ENCODE measurements at places on chromosomes 5 and 9. TPM values are rescaled to one million over a fixed set of nuclear protein-coding genes. Genes with fewer than 3 reads are reported as not detected.

DCAF12 gene
- 42.4 TPM for total RNA-seq

- no peak for DNase-seq
Measured at GRCh38 chr5:65769539-65769938, 47.5 kb downstream of the NLN start.

- no peak for DNase-seq
Measured at GRCh38 chr9:1373445-1373844, 323.3 kb downstream of the DMRT2 start.

IL33 gene
- 13.3 TPM for total RNA-seq

LCN15 gene
- 0.93 TPM for total RNA-seq

AHRR gene
- 13.4 TPM for total RNA-seq

DNA sequence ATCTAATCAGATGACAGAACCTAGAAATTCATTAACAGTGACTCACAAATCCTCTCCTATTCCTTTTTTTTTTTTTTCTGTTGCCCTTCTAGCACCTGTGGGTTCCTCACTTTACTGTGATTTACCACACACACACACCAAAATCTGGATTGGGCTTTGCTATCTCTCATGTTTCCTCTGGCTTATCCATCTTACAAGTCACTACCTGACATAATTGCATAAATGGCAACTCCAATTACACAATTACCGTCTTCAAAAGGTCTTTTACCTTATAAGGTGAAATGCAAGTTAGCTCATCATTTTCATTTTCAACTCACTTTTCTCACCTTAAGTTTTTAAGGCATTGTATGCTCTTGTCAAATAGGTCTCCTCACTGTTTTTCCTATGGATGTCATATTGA, 426.3 kb upstream of the MEF2C start:
- no peak for DNase-seq

DNA sequence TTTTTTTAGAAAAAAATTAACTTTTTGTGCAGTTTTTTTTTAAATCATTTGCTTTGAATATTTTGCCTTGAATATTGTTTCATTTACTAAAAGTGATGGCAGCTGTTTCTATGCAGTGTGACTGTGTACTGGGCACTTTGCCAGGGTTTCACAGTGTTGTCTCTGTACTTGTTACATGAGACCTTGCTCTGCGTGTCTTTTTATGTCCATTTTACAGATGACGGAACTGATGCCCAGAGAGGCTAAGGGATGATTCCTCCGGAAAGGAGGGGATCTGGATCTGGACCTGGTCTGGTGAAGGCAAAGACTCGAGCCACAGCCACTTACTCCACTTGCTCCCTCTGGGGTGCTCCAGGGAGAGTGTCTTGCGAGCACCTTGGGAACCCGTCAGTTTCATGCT, 124.8 kb upstream of the PTCH1 start:
- no peak for DNase-seq

GRCh38 chr5:123722451-123722850, 210.5 kb downstream of the CSNK1G3 start:
- DNase-seq = no peak

DNA sequence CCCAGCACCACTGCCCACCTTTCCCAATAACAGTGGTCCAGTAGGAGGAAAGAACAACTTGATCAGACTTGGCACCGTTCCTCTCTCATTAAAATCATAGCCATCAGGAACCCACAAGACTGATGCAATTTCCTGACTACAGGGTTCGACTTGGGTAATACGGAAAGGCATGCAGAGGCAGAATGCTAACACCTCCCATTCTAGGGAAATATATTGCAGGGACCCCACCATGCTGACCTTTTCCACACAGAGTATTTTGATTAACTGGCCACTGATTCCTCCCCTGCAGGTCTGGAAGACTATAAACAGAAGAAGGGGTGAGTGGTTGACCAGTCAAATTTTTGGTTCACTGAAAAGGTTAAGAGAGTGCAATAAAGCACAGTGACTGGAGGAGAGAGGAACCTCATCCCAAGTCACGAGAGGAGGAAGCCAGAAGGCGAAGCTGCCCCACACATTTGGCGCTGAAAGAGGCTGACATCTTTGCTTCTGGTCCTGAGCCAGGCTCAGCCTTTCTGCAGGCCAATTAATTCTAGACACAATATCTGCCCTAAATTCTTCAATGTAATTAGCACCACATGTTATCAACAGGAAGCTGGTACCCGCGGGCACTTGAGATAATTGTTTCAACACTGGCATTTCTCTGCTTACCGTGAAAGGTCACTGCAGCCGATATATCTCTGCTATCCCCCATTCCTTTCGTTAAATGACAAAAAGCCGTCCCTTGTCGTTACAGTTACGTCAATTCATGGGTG, 64.7 kb upstream of the SPOCK1 start:
- DNase-seq = no peak

DNA sequence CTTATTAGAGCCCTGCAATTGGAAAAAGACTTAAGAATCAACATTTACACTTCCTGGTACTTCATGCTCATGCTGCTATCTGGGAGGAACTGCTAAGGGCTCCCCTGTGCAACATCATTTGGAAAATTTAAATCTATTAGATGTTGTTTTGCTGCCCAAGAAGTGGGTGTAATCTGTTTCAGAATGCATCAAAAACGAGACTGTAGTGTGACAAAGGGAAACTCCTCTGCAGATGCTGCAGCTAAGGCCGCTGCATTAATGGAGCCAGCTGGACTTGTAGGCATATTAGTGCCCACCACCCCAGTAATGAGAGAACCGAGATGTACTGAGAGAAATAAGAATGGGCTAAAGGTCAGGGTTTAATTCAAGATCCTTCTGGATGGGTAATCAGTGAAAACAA, 11.1 kb upstream of the PAIP1 start:
- DNase-seq = no peak

DNA sequence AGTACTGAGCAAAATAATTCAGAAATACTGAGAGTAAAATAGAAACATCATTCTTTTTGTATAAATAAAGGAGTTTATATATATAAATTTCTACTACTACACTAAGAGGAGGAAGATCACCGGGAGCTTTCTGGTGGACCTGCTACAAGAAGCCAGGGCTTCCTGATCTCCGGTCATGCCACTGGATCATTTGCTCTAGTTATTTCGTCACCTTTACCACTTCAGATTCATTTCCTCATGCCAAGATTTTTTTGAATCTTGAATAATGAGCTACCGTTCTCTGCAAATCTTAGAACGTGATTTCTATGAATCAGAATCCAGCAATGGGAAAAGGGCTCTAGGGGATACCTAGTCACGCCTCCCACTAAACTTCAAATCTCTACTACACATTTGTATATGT, 51.9 kb upstream of the TBC1D9B start:
- DNase-seq = no peak

GRCh38 chr9:131149688-131150053, 24.3 kb downstream of the NUP214 start:
- no peak for DNase-seq

SERINC5 gene
- 59.0 TPM for total RNA-seq

- DNase-seq = no peak
Measured at GRCh38 chr9:112731971-112732370, 14.1 kb upstream of the INIP start.

GRCh38 chr5:151719228-151720000, 32.7 kb upstream of the SPARC start:
- no peak for DNase-seq

TMEM174 gene
- not detected for total RNA-seq

RGS7BP gene
- 2.0 TPM for total RNA-seq

ANKRD31 gene
- total RNA-seq = 0.45 TPM

DNA sequence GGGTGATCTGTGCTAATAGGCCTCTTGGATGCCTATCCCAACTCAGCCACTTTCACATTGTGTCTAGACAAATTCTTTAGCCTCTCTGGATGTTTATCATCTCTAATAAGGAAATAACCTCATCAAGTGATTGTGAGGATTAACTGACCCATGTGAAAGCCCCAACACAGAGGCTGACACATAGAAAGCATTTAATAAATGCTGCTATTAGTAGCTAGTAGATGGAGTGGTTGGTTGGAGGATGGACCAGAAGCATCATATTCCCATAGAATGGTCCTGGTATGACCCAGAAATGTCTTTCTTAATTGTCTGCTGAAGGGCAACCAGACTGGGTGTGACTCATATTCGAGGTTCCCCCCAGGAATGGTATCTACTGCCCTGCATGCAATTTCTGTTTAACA, 124.4 kb downstream of the PIK3R1 start:
- no peak for DNase-seq

DNA sequence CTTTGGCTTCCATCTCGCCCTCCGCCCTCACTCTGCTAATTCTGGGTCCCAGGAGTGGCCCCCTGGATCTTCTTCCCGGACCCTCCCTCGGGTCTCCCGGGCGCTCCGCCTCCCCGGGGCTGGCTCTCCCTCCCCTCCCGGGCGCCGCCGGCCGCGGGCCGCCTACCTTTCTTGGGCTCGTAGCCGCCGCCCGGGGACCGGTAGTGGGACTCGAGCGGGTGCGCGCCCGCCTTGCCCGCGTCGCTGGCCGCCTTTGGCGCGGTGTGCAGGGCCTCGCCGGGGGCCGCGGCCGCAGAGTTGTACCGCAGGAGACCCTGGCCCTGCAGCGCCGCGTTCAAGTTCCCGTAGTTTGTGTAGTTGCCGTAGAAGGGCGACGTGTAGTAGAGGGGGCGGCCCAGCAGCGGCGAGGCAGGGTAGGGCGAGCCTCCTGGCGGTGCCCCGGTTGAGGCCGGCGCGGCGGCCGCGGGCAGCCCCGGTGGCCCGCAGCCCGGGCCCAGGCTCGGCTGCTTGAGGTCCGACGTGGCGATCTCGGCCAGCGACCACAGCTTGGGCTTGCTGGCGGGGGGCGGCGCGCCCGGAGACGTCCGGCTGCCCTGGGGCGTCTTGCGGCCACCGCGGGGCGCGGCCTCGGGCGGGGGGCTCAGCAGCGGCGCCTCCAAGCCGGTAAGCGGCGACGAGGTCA, 3.2 kb downstream of the IRX2 start:
- DNase-seq = no peak

GRCh38 chr5:177495243-177496060, 2.0 kb downstream of the PDLIM7 start:
- no peak for DNase-seq

DNA sequence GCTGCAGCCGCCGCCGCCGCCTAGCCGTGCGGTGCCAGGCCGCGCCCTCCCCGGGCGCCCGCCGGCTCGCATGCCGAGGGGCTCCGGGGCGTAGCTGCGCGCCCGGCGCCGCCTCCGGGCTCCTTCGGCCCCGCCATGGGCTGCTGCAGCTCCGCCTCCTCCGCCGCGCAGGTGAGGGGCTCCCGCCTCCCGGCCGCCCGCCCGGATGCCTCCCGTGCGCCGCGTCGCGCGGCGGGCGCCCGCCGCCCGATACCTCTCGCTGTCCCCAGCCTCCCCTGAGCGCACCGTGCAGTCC, 230 bp downstream of the SLC44A1 start:
- DNase-seq = no peak

USP20 gene
- total RNA-seq = 37.8 TPM

- no peak for DNase-seq
Measured at GRCh38 chr5:122401976-122402725, 90.1 kb downstream of the SNCAIP start.

- no peak for DNase-seq
Measured at GRCh38 chr5:61625137-61625561, 293.1 kb downstream of the ZSWIM6 start.

FAM174A gene
- total RNA-seq = 14.2 TPM

GRCh38 chr9:132114102-132114707, 34.5 kb upstream of the MED27 start:
- DNase-seq = peak; percentile 87

GRCh38 chr9:121744002-121744686, 92.7 kb downstream of the DAB2IP start:
- no peak for DNase-seq

FGF10 gene
- total RNA-seq = 1.5 TPM

GRCh38 chr9:85040146-85040545, 370.6 kb downstream of the NTRK2 start:
- DNase-seq = no peak

DNA sequence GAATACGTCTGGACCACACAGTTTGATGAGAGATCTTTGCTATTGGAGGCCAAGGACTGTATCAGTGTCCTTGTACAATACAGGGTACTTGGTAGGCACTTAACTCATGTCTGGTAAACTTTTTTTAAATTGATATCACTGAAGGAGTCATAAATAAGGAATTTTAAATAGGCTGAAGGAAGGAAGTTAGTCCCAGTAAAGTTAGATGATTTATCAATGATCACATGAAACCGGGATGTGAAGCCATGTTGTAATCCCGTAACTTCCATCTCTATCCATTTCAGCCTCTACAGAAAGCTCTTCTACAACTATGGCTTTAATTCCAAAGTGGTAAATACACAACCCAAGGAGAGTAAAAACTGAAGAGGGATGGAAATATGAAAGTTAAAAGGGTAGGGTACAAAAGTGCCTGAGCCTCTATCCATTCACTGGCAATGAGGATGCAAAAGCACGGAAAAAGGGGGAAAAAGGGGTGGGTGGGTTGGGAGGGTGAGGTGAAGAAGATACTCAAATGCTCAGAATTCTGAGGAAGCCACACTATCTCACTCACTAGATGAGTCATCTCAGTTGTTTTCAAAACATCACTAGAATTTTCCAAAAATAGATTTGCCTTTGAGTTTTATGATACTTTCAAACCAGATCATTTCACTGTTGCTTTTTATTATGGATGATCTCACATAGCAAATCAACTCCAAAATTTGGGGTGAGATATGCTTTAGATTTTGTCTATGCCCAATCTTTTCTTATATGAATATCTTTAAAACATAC, 1053.5 kb downstream of the NR2F1-AS1 start:
- no peak for DNase-seq

GRCh38 chr5:180612683-180613082, 21.4 kb upstream of the SCGB3A1 start:
- no peak for DNase-seq

GRCh38 chr9:69569738-69570451, 102.3 kb downstream of the APBA1 start:
- no peak for DNase-seq

GRCh38 chr9:22064957-22065356, 55.9 kb upstream of the CDKN2B start:
- DNase-seq = no peak

TRIP13 gene
- 9.3 TPM for total RNA-seq

- no peak for DNase-seq
Measured at GRCh38 chr9:21454149-21454548, 13.9 kb downstream of the IFNA1 start.

Data from type B pancreatic cell (in vitro differentiated cells).